ENCODE measurements at places on chromosomes 2 and 18.
A peak's percentile ranks its signal among the peaks of the same experiment; 100 is the strongest.

DNA sequence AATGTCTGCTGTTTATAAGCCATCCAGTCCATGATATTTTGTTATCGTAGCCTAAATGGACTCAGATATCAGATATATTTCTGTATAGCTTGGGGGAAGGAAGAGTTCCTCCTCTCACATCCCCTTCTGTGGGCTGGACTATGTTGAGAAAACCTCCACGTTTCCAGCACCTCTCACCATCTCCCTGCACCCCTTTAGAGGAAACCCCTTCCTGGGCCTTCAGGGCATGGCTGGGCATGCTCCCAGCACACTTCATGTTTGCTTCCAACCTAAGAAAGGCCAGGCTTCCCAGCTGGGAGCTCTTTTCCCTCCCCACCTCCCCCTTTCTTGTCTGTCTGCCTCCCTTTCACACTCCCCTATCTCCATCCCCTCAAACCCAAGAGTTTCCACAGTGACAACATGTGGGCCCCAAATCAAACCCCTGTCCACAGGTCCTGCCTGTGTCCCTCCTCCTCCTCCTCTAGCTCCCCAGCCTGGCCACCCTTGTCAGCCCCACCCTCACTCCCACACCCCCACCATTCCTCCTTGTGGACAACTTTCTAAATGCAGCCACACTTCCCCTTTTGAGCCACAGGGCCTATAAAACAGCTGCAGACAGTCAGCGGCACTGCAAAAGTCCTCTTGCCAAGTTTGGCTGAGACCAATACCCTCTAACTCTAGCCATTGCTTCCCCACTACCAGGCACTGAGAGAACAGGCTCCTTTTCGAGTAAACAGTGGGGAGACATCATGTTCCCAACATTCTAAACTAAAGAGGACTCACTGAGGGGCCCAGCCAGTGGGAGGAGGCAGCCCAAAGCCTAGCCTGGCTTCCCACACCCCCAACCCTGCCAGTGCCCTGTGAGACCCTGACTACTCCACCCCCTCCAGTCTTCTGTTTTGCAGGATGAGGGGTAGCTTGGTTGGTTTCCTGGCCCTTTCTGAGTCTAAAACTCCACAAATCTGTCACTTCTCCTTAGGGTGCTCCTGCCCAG is 120.5 kb downstream of the ZFP36L2 start:
- no peak for DNase-seq

DNA sequence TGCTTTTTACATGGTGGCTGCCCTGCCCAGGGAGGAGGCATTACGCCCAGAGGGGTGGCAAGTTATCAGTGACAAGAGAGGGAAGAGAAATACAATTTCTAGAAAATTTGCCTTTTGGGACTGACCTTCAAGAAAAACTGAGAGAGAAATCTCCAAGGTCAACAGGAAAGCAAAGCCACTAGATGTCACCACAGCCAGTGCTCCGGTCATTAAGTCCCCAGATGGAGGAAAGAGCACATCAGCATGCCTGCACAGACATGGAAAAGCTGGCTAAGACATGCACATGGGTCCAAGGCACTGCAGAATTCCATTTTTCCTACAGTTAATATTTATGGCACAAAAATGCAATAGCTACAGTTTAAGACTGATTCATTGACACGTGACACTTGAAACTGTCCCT is 21.0 kb downstream of the FHL2 start:
- no peak for DNase-seq

DNA sequence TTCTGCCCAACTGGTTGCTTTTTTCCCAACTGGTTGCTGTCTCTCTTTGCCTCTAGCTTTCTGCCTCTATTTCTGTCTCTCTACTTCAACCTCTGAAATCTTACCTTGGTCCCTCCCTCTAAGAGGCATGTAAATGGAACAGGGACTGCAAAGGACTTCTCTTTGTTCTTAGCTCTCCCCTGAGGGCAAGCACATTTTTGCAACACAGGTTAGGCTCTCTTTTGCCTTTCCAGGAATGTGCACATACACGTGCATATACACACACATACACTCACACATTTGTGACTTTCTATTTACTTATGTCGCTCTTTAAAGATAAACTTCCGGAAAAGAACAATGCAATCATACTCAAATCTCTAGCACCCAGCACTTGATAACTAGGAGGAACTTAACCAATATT is 262.6 kb upstream of the DDX18 start:
- DNase-seq = no peak

DNA sequence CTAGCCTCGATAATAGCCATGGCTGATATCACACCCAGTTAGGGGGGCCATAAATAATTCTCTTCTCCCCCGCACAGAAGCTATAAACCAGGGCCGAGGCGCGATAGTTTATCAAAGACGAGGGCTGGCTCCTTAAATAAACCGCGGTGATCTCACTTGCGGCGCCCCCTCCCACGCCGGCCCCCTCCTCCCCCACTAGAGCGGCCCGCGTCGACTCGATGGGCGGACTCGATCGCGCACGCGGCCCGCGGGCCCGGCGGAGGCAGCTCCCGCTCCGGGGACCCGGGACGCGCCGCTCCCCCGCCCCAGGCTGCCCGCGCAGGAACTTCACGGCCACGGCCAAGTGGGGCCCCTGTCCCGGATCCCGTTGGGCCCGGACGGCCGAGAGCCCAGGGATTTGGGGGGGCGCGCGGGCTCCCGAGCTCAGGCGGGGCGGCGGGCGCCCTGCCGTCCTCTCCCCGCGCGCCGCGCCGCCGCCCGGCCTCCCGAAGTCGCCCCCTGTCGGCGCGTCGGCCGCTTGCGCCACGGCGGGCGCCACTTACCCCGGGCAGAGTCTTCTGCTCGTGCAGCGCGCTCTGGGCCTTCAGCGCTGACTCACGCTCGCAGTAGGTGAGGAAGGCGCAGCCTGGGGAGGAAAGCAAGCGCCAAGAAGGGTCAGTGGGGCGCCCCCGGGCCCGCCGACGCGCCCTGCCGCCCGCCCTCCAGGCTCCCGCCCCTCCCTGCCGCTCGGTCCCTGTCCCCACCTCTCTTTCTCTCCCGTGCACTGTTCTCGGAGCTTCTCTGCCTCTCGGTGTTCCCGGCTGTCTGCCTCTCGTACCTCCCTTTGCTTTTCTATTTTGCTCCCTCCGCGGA is 80.4 kb downstream of the CELF4 start:
- DNase-seq = no peak

- DNase-seq = no peak
Measured at GRCh38 chr2:138760676-138761075, 19.5 kb downstream of the NXPH2 start.

- DNase-seq = no peak
Measured at GRCh38 chr18:23963443-23964165, 51.0 kb upstream of the TTC39C start.

GRCh38 chr2:190501231-190501630 is 33.3 kb downstream of the NEMP2 start:
- no peak for DNase-seq

DNA sequence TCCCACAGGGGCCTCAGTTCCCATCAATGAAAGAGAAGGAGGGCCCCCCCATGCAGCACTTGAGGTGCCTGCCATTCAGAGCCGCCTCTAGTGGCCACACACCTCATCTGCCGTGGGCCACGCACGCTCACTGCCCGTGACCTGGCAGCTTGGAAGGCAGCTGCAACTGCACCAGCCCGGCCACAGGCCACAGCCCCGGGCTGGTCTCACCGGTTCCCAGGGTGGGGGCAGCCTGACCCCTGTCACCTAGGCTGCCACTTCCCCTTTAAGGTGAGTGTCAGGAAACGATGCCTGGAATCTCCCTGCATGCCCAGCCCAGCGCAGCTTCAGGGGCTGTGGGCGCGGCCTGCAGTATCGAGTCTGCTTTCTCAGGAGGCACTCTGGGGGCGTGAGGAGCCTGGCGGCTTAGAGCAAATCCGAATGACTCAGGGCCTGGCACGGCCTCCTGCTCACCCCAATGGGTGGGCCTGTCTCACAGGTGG is 2.6 kb downstream of the MAB21L4 start:
- DNase-seq = peak; percentile 78

- no peak for DNase-seq
Measured at GRCh38 chr18:37341016-37341415, 224.6 kb downstream of the CELF4 start.

- DNase-seq = no peak
Measured at GRCh38 chr2:237433920-237434676, 20.1 kb upstream of the COL6A3 start.

GRCh38 chr18:25332002-25332401 is 20.0 kb downstream of the ZNF521 start:
- DNase-seq = no peak

- DNase-seq = no peak
Measured at GRCh38 chr2:46087492-46087891, 209.7 kb upstream of the EPAS1 start.

DNA sequence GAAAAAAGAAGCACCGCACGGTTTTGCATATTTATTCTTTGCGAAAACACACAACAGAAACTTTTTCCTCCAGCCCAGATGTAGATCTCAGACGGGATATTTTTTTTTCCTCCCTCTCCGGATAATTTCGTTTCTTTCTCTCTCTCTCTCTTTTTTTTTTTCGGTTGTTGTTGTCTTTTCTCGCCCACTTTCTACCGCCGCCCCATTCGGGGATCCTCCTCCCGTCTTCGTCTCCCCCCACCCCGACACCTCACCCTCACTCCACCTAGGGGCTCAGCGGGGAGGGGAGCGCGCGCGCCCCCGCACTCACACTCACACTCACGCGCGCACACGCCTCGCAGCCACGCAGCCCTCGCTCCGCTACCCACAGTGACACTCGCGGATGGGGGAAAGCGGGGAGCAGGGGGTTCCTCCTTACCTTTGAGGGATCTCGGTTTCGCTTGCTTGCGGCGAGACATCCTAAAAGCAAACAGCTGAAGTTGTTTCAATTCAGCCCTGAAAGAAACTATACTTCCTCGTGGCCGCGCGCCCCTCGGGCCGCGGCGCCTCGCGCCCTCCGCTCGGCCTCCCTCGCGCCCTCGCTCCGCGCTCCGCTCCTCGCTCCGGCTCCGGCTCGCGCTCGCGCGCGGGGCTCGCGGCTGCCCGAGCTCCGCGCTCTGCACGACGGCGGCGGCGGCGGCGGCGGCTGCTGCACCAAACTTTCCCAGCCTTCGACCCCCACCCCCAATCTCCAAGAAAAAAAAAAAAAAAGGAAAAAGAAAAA is 1.3 kb downstream of the ZNF521 start:
- peak; percentile 56 for DNase-seq

DNA sequence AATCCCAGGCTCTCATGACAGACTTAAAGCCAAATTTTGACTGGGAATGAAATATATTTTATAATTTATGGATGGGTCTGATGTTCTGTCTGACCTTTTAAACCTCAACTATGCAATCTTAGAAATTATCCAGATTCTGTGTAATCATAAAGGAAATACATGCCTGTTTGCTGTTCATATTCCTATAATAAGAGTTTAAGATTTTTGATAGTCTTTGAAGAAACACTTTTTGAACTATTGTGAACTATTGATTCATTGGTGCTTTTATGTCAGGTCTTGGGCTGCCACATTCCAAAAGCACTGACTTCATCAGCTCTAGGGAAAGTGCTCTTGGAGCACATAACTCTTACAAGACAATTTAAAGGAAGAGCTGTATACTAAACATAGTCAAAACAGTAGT is 64.2 kb downstream of the CCDC150 start:
- DNase-seq = no peak

- DNase-seq = no peak
Measured at GRCh38 chr18:76102156-76102555, 392.9 kb downstream of the ZNF516 start.

DNA sequence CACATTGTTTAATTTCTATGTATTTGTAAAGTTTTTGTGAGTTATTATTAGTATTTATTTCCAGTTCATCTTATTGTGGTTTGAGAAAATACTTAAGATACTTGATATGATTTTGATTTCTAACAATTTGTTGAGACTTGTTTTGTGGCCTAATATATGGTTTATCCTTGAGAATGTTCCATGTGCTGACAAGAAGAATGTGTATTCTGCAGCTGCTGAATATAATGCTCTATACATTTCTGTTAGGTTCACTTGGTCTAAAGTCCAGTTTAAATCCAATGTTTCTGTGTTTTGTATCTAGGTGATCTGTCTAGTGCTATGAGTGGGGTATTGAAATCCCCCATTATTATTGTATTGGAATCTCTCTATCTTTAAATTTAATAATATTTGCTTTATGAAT is 201.3 kb downstream of the FSIP2 start:
- no peak for DNase-seq

DNA sequence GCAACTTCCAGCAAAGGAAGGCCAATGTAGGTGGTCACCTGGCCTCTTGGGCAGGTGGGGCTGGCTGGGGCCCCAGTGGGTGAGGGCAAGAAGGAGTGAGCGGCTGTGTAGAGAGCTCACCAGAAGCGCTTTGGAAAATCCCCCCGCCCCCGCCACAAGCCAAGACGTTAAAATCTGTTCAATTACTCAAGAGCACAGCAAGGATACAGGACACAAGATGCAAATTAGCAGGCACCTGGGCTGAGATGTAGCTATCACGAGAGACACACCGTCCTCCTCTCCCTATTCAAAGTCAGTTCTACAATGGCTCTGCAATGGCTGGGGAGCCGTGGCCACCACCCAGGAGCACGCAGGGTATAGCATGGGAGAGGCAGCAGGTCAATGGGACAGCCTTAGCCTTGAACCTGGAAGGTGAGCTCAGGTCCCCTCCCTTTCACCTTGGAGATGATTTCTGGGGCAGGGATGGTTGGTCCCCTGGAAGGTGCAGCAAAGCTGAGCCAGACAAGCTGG is 38.5 kb upstream of the GPR17 start:
- no peak for DNase-seq

Measured in head of caudate nucleus (tissue), 42 donors.